Fibroblast of lung (primary cell): ENCODE measurements at places on chromosomes 3 and 15. TPM values are rescaled to one million over a fixed set of nuclear protein-coding genes. Genes with fewer than 3 reads are reported as not detected.

The PLD1 gene
- total RNA-seq = 8.2 and 18.8 TPM in 2 replicates

The FOXL2NB gene
- total RNA-seq = not detected in 2 replicates

The SCAMP5 gene
- 0.50 and 1.5 TPM in 2 replicates for total RNA-seq

The IL16 gene
- total RNA-seq = 3.1 and 5.0 TPM in 2 replicates

DNA sequence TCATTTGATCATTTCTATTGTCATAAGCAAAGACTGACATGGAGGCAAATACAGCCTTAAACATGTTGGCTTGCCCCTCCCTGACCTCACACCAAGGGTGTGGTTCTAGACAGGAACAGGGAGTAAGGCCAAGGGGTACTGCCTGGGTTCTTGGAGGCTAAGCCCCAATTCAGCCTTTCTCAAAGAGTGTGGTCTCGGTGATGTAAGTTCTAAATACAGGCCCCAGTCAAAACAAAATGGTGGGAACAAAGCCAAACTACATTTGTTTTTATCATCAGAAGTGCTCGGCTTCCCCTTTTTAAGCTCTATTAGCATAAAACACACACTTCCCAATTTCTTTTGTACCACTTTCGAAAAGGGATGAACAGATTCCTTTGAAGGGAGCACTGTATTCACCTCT is 129.5 kb downstream of the ATP8B4 start:
- H3K27me3 ChIP-seq = no peaks in the 10 kb centered on the region
- no peaks in the 10 kb centered on the region for H3K4me1 ChIP-seq
- peak; percentile 11 for DNase-seq
- H3K4me3 ChIP-seq = no peak overlapping the region
- H3K27ac ChIP-seq = no peak overlapping the region

GRCh38 chr15:92643849-92644815 is 11.4 kb downstream of the FAM174B start:
- no peaks in the 10 kb centered on the region for H3K27me3 ChIP-seq
- no peaks in the 10 kb centered on the region for H3K36me3 ChIP-seq
- H3K27ac ChIP-seq = no peak overlapping the region

DNA sequence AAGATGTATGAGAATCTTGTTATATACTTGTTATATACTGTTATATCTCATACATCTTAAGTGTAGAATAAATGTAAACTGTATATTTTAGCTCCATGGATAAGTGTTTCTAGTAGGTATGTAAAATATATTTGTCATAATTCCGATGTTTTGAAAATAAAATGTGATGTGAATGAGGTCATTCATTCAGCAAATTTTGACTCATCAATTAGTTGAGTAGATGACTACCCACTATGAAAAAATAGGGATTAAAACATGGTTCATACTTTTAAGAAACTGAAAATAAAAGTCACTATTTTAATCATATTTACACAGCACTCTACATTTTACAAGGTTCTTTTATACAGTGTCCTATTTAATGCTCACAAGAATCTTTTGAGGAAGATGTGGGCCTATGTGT is 28.4 kb upstream of the CNTN3 start:
- no peaks in the 10 kb centered on the region for H3K36me3 ChIP-seq
- H3K27ac ChIP-seq = no peak overlapping the region
- no peaks in the 10 kb centered on the region for H3K27me3 ChIP-seq
- no peak for DNase-seq
- H3K4me1 ChIP-seq = peaks cover 2% of the 10 kb centered on the region

DNA sequence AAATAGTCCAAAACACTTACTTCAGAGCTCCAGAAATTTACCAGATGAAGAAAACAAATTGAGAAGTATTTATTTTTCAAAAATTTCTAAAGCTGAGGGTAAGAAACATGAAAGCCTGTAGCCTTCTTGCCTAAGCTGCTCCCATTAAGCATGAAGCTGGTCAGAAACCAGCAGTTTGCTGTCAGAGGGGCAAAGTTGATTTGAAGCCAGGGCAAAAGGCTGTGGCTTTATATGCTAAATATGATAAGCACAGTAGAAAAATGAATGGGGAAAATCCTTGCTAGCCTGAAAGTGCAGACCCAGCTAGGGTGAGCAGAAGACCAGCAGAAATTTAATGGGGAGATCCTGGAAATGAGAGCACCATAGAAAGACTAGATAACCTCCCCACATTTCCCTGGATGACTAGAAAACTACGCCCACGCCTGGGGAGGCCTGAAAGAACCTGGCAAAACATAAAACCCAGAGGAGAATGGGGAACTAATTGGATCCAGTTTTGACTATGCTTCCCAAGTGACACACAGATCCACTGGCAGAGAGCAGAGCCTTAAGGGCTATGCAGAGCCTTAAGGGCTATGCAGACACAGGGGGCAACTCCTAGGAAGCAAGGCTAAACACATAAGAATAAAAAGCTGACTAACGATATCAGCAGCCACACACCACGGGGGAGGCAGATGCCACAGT is 43.0 kb upstream of the HEG1 start:
- H3K27me3 ChIP-seq = no peaks in the 10 kb centered on the region
- H3K27ac ChIP-seq = no peak overlapping the region
- no peak overlapping the region for H3K4me3 ChIP-seq
- no peaks in the 10 kb centered on the region for H3K36me3 ChIP-seq
- DNase-seq = no peak

DNA sequence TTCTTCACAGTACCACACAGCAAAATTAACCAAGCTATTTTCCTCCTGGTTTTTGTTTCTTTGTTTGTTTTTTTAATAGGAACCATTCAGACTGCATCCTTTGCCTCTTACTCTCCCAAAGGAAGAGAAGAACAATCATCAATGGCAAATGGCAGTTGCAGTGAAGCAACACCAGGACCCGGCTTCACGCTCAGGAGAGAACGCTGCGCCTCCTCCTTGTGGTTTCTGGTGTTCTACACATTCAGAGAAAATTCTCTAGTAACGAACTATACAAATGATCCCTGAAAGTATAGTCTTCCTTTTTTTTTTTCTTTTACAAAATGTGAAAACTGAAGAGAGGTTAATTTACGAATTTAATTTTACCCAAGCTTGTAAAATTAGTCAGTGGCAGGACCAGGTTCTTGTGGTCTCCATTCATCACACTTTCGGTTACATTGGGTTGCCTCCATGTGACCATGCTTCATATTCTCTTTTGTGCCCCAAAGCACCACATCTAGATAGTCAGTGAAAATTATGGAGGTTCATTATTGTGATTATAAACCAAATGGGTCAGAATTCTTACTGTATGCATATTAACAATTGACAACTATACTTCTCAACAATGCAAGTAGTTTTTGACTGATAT is 10.6 kb upstream of the MINDY2 start:
- H3K27me3 ChIP-seq = no peaks in the 10 kb centered on the region
- H3K4me1 ChIP-seq = no peaks in the 10 kb centered on the region
- H3K4me3 ChIP-seq = no peak overlapping the region
- H3K36me3 ChIP-seq = no peaks in the 10 kb centered on the region
- no peak for DNase-seq

DNA sequence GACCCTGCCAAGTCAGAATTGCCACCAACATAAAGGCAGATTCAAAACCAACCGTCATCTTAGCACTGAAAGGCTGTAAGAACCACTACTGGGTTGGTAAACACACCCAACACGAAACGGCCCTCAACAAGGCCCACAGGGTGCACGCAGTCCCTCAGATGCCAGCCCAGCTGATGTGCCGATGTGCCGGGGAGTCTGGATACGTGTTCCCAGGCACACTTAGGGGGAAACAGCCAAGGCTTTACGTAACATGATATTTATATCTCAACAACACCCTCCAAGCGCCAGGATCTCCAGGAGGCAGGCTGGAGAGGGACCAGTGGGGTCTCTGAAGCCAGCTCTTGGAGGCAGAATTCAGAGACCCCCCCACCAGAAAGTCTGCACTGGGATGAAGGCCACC is 14.2 kb downstream of the POC1A start:
- H3K4me1 ChIP-seq = no peaks in the 10 kb centered on the region
- no peak overlapping the region for H3K27ac ChIP-seq
- no peak overlapping the region for H3K4me3 ChIP-seq
- H3K36me3 ChIP-seq = peaks cover 9% of the 10 kb centered on the region

DNA sequence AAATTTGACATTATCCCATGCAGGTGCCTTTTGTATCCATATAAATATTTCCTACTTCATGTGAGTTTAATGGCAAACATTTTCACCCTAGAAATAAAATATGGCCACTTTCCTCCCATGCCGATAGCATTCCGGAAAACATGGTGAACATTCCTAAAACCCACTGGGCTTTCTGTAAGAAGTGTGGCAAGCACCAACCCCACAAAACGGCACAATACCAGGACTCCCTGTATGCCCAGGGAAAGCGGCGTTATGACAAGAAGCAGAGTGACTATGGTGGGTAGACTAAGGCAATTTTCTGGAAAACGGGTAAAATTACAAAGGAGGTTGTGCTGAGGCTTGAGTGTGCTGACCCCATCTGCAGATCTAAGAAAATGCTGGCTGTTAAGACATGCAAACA is 7.6 kb downstream of the ANXA2 start:
- DNase-seq = no peak
- H3K27ac ChIP-seq = peak overlapping the region; percentile 9
- H3K27me3 ChIP-seq = no peaks in the 10 kb centered on the region
- H3K4me1 ChIP-seq = peaks cover 38% of the 10 kb centered on the region

DNA sequence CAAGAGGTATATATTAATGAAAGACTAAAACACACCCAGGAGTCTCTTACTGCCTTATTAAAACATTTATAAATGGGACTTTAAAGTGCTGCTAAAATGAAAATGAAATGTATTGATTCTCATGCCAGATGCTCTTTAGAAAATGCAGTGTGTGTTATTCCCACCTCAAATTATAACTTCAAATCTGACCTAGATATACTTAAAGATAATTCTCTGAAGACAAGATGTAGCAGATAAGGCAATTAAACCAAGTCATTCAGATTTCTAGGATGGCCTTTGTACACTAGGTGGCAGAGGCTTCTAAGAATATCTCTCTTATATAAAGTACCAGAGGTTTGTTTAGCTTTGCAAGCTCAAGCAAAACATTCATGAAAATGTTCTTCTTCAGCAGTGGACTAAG is 26.9 kb upstream of the GOLGA8B start:
- no peaks in the 10 kb centered on the region for H3K4me1 ChIP-seq
- no peaks in the 10 kb centered on the region for H3K36me3 ChIP-seq
- no peak overlapping the region for H3K27ac ChIP-seq

DNA sequence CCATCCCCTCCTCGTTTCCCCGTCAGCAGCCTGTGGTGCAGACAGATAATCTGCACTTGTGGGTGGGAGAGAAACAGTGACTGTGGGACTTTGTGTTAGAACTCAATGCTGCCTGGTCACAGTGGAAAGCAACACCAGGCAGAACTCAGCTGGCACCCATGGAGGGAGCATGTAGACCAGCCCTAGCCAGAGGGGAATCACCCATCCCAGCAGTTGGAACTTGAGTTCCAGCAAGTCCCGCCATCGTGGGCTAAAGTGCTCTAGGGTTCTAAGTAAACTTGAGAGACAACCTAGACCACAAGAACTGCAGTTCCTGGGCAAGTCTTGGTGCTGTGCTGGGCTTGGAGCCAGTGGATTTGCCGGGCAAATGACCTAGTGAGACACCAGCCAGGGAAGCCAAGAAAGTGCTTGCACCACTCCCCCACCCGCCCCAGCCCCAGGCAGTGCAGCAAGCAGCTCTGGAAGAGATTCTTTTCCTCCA is 24.4 kb downstream of the ISG20 start:
- H3K27ac ChIP-seq = no peak overlapping the region
- no peak overlapping the region for H3K4me3 ChIP-seq
- H3K36me3 ChIP-seq = no peaks in the 10 kb centered on the region
- peak; percentile 10 for DNase-seq

GRCh38 chr3:157330206-157330605 is 106.4 kb upstream of the PTX3 start:
- no peaks in the 10 kb centered on the region for H3K36me3 ChIP-seq
- peaks cover 14% of the 10 kb centered on the region for H3K4me1 ChIP-seq
- DNase-seq = no peak
- H3K27ac ChIP-seq = no peak overlapping the region

DNA sequence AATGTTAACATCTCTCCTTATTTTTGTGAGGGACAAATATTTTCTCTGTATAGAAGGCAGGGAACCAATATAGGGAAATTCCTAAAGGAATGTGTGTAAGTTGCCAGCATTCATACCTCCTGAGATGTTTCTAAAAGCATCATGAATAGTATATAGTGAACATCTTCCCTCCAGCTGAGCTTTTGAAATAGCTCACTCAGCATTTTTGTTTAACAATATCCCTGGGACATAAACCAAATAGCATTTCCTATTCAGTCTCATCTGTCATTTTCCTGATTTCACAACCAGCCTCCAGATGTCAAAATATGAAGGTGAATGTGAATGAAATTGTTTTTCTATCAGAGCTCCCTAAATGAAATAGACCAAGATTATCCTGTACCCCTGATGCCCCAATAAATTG is 137.2 kb downstream of the PPM1L start:
- H3K36me3 ChIP-seq = no peaks in the 10 kb centered on the region
- H3K27me3 ChIP-seq = no peaks in the 10 kb centered on the region
- no peak overlapping the region for H3K4me3 ChIP-seq
- no peak for DNase-seq

- H3K4me3 ChIP-seq = no peak overlapping the region
- no peaks in the 10 kb centered on the region for H3K36me3 ChIP-seq
- H3K4me1 ChIP-seq = no peaks in the 10 kb centered on the region
- no peak overlapping the region for H3K27ac ChIP-seq
- H3K27me3 ChIP-seq = no peaks in the 10 kb centered on the region
Observed at GRCh38 chr3:86653661-86654205, 337.2 kb downstream of the VGLL3 start.

DNA sequence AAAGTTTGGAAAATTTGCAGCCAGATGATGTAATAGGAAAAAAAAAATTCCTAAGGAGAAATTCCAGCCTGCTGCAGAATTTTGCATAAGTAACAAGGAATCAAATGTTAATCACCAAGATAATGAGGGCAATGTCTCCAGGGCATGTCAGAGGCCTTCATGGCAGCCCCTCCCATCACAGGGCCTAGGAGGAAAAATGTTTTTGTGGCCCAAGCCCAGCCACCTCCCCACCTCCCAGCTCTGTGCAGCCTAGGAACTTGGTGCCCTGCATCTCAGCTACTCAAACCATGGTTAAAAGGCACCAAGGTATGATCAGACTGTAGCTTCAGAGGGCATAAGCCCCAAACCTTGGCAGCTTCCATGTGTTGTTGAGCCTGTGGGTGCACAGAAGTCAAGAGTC is 704.7 kb upstream of the ROBO1 start:
- H3K27ac ChIP-seq = no peak overlapping the region
- DNase-seq = no peak
- H3K36me3 ChIP-seq = no peaks in the 10 kb centered on the region
- no peaks in the 10 kb centered on the region for H3K4me1 ChIP-seq
- H3K4me3 ChIP-seq = no peak overlapping the region

DNA sequence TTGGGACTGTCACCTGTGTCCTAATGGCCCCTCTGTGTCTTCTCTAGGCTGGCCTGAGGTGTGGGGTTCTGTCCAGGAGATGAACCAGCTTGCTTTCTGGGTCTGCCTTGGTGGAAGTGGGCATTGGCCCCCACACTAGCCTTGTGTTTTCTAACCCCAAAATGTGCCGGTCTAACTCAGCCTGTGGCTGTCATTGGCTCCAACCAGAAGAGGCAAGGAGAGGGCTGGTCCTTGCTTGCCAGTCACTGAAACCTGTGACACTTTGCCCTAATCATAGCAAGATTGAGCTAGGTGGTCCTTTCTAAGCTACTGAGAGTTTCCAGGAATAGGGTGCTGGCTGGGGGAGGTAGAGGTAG is 2.2 kb downstream of the C15orf39 start:
- peaks cover 21% of the 10 kb centered on the region for H3K4me1 ChIP-seq
- no peak for DNase-seq
- H3K27ac ChIP-seq = peak overlapping the region; percentile 23
- H3K27me3 ChIP-seq = peaks cover 6% of the 10 kb centered on the region
- peak overlapping the region; percentile 98 for H3K4me3 ChIP-seq
- peaks cover 10% of the 10 kb centered on the region for H3K36me3 ChIP-seq

- H3K4me3 ChIP-seq = no peak overlapping the region
- no peaks in the 10 kb centered on the region for H3K36me3 ChIP-seq
- H3K27me3 ChIP-seq = peaks cover 32% of the 10 kb centered on the region
- H3K27ac ChIP-seq = no peak overlapping the region
- no peaks in the 10 kb centered on the region for H3K4me1 ChIP-seq
- DNase-seq = no peak
Observed at GRCh38 chr15:69096196-69096595, 64.2 kb upstream of the GLCE start.
